Activated T-cell treated with anti-CD3 and anti-CD28 coated beads, Interleukin-2, amount 50 U/mL, for 72 hours (primary cell): ENCODE measurements at places on chromosomes 11 and 22. TPM values are rescaled to one million over a fixed set of nuclear protein-coding genes. Genes with fewer than 3 reads are reported as not detected.

Gene SCN2B
- not detected for total RNA-seq

DNA sequence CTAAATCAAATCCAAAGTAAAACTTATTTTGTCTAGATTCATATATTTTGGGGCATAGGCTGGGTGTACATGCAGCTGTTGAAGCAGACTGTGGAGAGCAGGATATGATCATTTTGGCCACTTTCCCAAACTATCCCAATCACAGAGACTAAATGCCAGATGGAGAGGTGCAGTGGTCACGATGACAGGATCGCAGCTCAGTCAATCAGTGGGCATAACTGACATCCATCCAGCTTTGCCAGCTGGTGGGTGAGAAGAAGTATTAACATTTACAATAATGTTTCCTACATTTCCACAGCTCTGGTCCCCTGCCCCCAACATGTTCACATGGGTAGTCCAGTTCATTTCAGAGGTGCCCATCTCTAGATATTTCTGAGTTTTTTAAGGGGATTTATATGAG is 255.5 kb upstream of the SESN3 start:
- peaks cover 1% of the 10 kb centered on the region for H3K36me3 ChIP-seq
- no peak for DNase-seq
- H3K27me3 ChIP-seq, result no peaks in the 10 kb centered on the region

GRCh38 chr11:11502263-11502861 is 119.4 kb downstream of the GALNT18 start:
- no peaks in the 10 kb centered on the region for H3K4me1 ChIP-seq
- no peak overlapping the region for H3K27ac ChIP-seq
- no peak overlapping the region for H3K4me3 ChIP-seq
- DNase-seq, result no peak
- peaks cover 8% of the 10 kb centered on the region for H3K27me3 ChIP-seq

GRCh38 chr11:103808252-103808651 is 228.2 kb upstream of the DDI1 start:
- no peaks in the 10 kb centered on the region for H3K27me3 ChIP-seq
- no peak for DNase-seq
- H3K4me1 ChIP-seq, result no peaks in the 10 kb centered on the region
- no peaks in the 10 kb centered on the region for H3K36me3 ChIP-seq
- H3K27ac ChIP-seq, result no peak overlapping the region

DNA sequence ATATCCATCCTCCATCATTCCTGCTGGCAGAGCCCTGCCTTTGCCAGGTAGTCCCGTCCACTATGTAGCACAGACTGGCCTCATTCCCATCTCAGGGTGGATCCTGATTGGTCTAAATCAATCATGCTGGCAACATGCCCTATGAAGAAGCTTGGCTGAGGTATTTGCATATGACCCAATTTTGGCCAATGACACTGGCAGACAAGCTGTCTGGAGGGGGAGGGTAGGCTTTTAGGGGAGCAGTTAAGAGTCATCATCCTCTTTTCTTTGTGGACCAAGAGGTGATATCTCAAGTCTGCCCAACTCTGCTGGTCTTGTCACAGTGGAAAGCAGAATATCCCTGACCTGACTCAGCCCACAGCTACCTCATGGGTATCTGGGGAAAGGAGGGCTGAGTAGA is 5.1 kb downstream of the CCDC89 start:
- H3K4me3 ChIP-seq, result no peak overlapping the region
- no peaks in the 10 kb centered on the region for H3K36me3 ChIP-seq
- H3K27me3 ChIP-seq, result peaks cover 6% of the 10 kb centered on the region

Gene PDGFD
- total RNA-seq, result 0.05 TPM

Gene SEZ6L
- total RNA-seq, result 0.05 TPM

GRCh38 chr22:35630891-35631290 is 13.8 kb upstream of the MB start:
- no peak overlapping the region for H3K4me3 ChIP-seq
- H3K36me3 ChIP-seq, result peaks cover 6% of the 10 kb centered on the region
- no peak for DNase-seq
- peaks cover 5% of the 10 kb centered on the region for H3K27me3 ChIP-seq
- no peak overlapping the region for H3K27ac ChIP-seq

- H3K27me3 ChIP-seq, result no peaks in the 10 kb centered on the region
- H3K27ac ChIP-seq, result peak overlapping the region; percentile 28
- H3K4me1 ChIP-seq, result peaks cover 50% of the 10 kb centered on the region
- no peak for DNase-seq
Observed at GRCh38 chr11:86034710-86035109, 34.2 kb downstream of the PICALM start.

Gene OR51T1
- not detected for total RNA-seq

GRCh38 chr11:24457985-24458384 is 38.9 kb upstream of the LUZP2 start:
- no peak overlapping the region for H3K27ac ChIP-seq
- no peaks in the 10 kb centered on the region for H3K27me3 ChIP-seq
- no peak overlapping the region for H3K4me3 ChIP-seq
- no peak for DNase-seq
- H3K36me3 ChIP-seq, result no peaks in the 10 kb centered on the region
- no peaks in the 10 kb centered on the region for H3K4me1 ChIP-seq

Gene SLC25A18
- total RNA-seq, result not detected

DNA sequence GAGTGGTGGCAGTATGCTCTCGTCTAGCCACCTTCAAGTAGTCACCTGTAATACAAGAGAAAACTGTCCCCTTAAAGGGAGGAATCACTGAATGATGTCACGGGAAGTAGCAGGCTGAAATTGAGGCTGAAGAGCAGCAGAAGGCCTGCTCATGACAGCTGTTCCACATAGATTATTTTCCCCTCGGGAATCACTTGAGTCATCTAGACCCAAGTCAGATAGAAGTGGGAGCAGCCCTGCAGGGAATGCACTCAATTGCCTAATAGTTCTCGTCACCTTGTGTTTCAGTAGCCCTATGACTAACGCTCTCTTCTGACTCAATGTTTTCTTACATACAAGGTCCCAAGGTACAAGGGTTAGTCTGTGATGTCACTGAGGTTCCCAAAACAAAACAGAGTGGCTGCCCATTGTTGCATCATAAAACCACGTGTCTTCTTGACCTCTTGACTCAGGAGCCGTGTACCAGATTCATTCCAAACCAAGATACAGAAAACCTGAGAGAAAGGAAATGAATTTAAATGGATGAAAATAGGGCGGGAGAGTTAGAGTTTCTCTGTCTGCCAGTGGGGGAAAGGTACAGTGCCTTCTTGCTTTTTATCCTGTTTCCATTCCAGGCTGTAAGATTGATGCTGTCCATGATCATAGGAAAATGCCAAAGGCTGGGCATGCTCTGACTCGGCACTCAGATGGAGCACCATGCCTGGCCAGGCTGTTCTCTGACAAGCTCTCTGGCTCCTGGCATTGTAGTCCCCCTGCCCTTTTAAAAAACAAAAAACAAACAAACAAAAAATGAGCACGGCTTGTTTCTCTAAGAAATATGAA is 21.6 kb upstream of the C11orf96 start:
- DNase-seq, result peak; percentile 58
- H3K36me3 ChIP-seq, result peaks cover 8% of the 10 kb centered on the region
- H3K4me3 ChIP-seq, result peak overlapping the region; percentile 65

DNA sequence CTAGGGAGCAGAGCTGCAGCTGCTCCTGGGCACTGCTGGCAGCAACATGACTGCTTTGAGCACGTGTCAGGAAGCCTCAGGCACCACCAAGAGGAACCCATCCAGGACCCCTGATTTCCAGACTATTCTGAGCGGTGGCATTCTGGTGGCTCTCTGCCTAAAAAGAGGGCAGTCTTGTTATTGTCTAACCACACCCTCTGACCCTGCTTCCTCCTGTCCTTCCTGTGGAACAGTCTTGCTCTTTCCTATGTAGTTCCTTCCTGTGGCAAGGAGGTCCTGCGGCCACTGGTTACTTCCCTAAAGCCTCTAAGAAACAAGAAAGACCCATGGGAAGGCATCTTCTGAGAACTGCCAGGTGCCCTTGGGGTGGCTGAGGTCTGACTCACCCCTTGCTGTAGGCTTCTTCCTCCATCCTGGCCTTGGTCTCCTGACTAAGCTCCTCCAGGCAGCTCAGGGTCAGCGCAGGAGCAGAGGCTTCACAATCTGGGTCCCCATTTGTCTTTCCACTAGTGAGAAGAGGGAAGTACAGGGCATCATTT is 13.1 kb upstream of the LYVE1 start:
- H3K27ac ChIP-seq, result no peak overlapping the region
- peaks cover 20% of the 10 kb centered on the region for H3K27me3 ChIP-seq
- H3K4me1 ChIP-seq, result peaks cover 6% of the 10 kb centered on the region
- DNase-seq, result no peak

DNA sequence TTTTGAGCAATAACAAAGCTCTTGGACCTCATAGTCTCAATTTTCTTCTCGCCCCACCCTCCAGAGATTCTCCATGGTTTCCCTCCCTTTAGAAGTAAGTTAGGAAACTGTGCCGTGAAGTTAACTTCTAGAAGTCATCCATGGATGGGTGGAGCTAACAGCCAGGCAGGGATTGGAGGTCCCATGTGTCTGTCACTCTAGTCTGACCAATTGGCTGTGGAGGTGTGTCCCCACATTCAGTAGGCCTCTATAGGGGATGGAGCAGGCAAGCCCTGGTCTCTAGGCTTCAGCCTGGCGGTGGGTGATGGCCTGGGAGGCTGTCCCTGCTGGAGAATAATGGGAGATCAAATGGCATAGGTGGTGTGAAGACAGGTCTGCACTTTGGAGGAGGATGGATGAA is 50.7 kb downstream of the TP53I11 start:
- no peak overlapping the region for H3K27ac ChIP-seq
- DNase-seq, result peak; percentile 41
- no peak overlapping the region for H3K4me3 ChIP-seq
- no peaks in the 10 kb centered on the region for H3K4me1 ChIP-seq
- H3K36me3 ChIP-seq, result no peaks in the 10 kb centered on the region

- peaks cover 39% of the 10 kb centered on the region for H3K4me1 ChIP-seq
- DNase-seq, result no peak
- no peaks in the 10 kb centered on the region for H3K27me3 ChIP-seq
- H3K4me3 ChIP-seq, result peak overlapping the region; percentile 95
Observed at GRCh38 chr11:45806937-45807791, 2.2 kb downstream of the SLC35C1 start.

Gene PLEKHB1
- 8.5 TPM for total RNA-seq

Gene OR4C16
- total RNA-seq, result not detected

Gene EIF3L
- 826 TPM for total RNA-seq

GRCh38 chr11:19374151-19374569 is 133.4 kb upstream of the E2F8 start:
- no peaks in the 10 kb centered on the region for H3K36me3 ChIP-seq
- DNase-seq, result no peak
- no peaks in the 10 kb centered on the region for H3K4me1 ChIP-seq
- H3K27ac ChIP-seq, result no peak overlapping the region
- no peak overlapping the region for H3K4me3 ChIP-seq

GRCh38 chr22:26109686-26110315 is 59.5 kb upstream of the SEZ6L start:
- H3K4me1 ChIP-seq, result no peaks in the 10 kb centered on the region
- no peak for DNase-seq
- peaks cover 28% of the 10 kb centered on the region for H3K27me3 ChIP-seq
- H3K36me3 ChIP-seq, result no peaks in the 10 kb centered on the region
- H3K27ac ChIP-seq, result no peak overlapping the region

Gene FGF4
- not detected for total RNA-seq

DNA sequence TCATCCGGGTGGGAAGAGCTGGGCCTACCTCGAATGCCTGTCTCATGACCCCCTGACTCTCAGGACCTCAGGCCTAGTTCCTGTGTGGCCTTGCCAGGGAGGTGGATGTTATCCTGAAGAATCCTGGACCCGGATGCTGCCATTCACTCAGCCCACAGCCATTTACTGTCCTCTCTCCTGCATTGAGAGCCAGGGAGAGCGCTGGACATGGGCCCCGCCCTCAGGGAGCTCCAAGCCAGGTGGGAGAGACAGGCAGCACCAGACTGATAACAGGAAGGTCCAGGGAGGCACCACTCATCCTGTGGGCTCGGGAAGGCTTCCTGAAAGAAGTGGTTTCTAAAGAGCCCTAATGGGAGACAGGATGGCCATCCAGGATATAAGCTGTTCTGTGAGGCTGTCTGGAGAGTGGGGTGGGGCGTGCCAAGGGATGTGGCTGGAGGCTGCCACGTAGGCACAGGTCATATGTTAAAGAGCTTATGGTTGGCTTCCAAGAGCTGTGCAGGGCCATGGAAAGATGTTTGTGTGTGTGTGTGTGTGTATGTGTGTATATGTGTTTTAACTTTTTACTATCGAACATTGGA is 8.6 kb downstream of the SERPINH1 start:
- no peak overlapping the region for H3K27ac ChIP-seq
- H3K4me3 ChIP-seq, result no peak overlapping the region
- H3K4me1 ChIP-seq, result peaks cover 5% of the 10 kb centered on the region
- H3K27me3 ChIP-seq, result no peaks in the 10 kb centered on the region

- no peaks in the 10 kb centered on the region for H3K27me3 ChIP-seq
- H3K36me3 ChIP-seq, result no peaks in the 10 kb centered on the region
Observed at GRCh38 chr11:95335989-95336388, 105.0 kb upstream of the SESN3 start.

Gene OR5P2
- not detected for total RNA-seq

DNA sequence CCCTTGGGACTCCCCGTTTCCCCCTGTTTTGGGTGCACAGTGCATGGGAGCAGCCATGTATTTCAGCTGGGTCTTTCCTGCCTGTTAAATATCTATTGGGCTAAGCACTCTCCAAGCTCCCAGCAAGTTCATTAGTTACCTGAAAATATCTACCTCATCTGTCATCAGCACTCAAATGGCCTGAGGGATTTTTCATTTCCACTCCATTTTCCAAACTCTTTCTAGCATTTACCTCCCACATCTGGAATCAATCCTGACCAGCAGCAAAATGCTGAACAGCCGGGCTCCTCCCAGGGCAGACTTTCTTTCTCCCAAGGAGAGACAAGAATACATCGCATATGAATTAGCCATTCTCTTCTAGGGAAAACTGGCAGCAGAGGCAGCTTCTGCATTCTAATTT is 273.5 kb upstream of the MPPED2 start:
- no peaks in the 10 kb centered on the region for H3K36me3 ChIP-seq
- no peak for DNase-seq
- H3K4me1 ChIP-seq, result no peaks in the 10 kb centered on the region
- H3K27ac ChIP-seq, result no peak overlapping the region

- H3K27ac ChIP-seq, result peak overlapping the region; percentile 97
- H3K4me1 ChIP-seq, result peaks cover 48% of the 10 kb centered on the region
- H3K27me3 ChIP-seq, result no peaks in the 10 kb centered on the region
Observed at GRCh38 chr22:19855504-19856409, 1.1 kb upstream of the GNB1L start.

GRCh38 chr11:11296434-11296833 is 56.6 kb downstream of the CSNK2A3 start:
- no peaks in the 10 kb centered on the region for H3K4me1 ChIP-seq
- no peaks in the 10 kb centered on the region for H3K36me3 ChIP-seq
- no peak overlapping the region for H3K27ac ChIP-seq
- DNase-seq, result no peak

Gene TUG1
- 64.2 TPM for total RNA-seq

Gene HTR3A
- not detected for total RNA-seq

Gene NUP98
- 141 TPM for total RNA-seq
